ENCODE measurements at places on chromosomes 3 and 15.

DNA sequence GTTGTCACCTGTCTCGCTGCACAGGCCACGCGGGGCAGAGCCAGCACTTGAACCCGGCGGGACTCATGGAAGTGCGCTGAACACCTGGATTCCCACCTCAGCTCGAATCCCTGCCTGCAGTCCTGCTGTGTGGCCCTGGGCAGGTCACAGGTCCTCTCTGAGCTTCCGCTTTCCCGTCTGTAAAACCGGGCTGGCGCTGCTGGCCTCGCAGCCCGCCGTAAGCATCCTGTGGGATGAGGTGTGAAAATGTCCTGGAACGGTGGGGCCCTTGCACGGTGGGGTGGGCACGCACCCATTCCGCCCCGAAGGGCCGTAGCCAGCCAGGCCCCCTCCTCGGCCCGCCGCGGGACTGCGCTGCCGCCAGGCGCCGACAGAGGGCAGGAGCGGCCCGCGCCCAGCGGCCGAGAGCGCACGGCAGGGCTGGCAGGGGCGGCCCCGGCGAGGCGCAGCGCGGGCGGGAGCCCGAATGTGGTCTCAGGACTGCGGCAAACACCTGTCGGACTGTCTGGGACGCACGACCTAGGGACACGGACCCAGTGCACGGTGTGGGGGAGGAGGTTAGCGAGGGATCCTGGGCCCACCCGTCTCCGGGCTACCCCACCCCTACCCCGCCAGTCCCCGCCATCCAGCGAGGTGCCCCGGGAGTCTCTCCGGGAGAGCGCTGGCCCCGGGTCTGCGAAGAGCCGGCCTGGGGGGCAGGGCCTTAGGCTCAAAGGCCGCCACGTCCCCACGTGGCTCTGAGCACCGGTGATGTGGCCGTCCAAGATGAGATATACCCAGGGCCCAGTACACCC is 40.4 kb downstream of the DNAJB8 start:
- DNase-seq = peak; percentile 56

- DNase-seq = no peak
Observed at GRCh38 chr3:43670635-43671522, 19.9 kb upstream of the ABHD5 start.

DNA sequence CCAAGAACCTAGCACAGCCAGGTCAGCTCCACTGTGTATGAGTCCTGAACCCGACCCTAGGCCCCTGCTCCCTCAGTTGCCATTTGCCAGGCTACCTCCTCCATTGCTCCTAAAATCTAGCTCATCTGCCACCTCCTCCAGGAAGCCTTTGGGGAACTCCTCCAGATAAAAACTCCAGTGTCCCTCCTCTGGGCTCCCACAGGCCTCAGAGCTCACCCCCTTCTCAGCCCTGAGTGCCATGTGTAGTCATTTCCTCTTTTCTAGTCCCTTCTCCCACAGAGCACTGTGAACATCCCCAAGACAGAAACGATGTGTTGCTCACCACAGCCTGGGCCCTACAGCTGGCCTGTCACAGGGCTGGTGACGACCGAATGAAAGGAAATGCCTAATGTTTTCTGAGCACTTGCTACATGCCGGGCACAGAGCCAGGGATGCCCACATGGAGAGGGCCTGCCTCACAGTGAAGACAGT is 61.0 kb downstream of the IQSEC1 start:
- no peak for DNase-seq

GRCh38 chr3:52507359-52507758 is 12.2 kb downstream of the STAB1 start:
- no peak for DNase-seq

- no peak for DNase-seq
Observed at GRCh38 chr3:45381168-45381852, 7.1 kb upstream of the LARS2 start.

- DNase-seq = peak; percentile 49
Observed at GRCh38 chr3:55322638-55323037, 164.5 kb downstream of the WNT5A start.

DNA sequence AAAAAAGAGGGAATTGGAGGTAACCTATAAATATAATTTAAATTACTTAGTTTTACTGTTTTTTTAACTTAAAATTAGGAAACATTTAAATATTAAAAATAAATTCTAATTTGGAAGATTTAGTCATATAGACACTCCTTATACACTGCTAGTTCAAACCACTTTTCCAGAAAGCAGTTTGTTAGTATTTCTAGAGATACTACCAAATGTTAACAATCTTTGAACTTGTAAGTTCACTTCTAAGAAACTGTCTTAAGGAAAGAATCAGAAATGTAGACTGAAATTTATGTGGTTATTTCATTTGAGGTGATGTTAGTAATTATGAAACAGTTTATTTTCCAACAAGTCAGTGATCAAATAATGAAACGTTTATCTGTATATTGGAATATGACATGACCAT is 22.7 kb downstream of the CTDSPL2 start:
- DNase-seq = no peak

- DNase-seq = no peak
Observed at GRCh38 chr3:139506766-139507165, 30.4 kb upstream of the RBP2 start.

GRCh38 chr15:48500595-48500994 is 144.9 kb downstream of the FBN1 start:
- no peak for DNase-seq

DNA sequence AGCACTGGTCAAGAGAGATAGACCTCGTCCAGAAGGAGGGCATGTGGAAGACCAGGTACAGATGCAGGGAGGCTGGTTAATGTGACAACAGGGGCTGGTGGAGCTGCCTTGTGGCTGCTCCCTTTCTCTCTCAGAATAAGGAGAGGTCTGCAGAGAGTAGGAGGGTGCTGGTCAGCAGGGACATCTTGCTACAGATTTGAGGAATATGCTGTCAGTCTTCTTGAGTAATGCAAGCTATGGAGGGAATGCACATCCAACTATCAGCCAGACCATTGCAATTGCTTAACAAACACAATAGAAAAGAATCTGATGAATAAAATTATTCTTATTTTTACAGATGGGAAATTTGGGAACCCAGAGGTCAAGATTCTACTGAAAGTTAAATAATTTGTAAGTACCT is 20.3 kb upstream of the SIAH2 start:
- no peak for DNase-seq

GRCh38 chr15:29051422-29051821 is 165.6 kb downstream of the APBA2 start:
- no peak for DNase-seq

DNA sequence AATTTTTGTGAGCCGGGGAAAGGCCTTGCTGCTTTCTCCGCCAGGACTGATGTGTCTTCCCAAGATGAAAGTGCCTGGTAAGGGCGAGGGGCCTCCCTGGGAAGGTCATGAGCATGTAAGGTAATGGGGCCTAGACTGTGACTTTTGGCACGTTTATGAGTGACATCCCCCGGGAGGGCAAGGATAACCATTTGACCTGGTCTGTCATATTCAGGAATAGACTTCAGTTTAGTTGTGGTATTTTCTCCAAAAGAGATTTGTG is 631 bp upstream of the CNBP start:
- DNase-seq = no peak

DNA sequence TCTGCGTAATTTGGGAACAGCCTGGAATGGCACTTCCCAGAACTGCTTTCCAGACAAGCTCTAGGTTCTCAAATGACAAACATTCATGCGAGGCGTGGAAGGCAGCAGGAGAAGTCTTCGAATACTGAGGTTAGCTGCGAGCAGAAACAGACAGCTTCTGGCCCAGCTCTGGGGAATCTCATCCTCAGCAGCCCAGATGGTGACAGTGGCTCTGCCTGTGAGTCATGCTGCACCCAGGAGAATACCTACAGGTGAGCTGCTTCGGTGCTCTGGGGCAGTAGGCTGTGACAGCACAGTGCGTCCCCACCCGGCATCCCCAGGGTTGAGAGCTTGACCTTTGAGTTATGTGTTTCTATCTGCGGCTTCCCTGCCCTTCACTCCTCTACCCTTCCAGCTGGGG is 258.6 kb downstream of the KLF13 start:
- DNase-seq = no peak

- no peak for DNase-seq
Observed at GRCh38 chr15:38201714-38202113, 50.9 kb upstream of the SPRED1 start.

DNA sequence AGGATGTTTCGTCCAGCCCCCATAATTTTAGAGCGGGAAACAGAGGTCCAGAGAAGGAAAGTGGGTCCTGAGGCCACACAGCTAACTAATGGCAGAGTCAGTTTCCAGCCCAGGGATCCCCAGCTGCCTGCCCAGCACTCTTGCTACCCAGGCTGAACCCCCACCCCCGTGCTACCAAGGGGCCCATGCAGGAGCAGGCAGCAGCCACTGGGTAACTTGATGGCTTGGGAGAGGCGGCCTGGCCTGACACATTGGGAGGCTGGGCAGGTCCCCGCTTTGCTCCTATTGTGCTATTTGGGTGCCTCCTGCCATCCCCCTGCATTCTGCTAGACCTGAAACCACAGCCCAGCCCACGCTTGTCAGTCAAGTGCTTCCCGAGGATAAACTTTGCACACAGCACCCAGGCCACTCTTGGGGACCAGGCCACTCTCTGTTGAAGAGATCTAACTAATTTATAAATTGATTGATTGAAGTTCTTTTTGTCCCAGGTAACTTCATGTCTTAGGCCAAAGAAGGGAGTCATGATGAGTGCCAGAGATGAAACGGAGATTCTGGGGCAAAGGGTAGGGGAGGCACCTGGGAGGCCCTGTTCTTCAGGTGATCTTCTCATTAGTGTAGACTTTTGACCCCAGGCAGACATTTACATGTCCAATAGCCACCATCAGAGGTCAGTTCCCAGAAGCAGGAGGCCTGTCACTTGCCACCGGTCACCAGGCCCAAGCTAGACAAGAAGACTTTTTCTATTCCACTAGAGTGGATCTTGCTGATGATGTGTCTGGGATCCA is 7.0 kb downstream of the PAK6 start:
- DNase-seq = no peak

DNA sequence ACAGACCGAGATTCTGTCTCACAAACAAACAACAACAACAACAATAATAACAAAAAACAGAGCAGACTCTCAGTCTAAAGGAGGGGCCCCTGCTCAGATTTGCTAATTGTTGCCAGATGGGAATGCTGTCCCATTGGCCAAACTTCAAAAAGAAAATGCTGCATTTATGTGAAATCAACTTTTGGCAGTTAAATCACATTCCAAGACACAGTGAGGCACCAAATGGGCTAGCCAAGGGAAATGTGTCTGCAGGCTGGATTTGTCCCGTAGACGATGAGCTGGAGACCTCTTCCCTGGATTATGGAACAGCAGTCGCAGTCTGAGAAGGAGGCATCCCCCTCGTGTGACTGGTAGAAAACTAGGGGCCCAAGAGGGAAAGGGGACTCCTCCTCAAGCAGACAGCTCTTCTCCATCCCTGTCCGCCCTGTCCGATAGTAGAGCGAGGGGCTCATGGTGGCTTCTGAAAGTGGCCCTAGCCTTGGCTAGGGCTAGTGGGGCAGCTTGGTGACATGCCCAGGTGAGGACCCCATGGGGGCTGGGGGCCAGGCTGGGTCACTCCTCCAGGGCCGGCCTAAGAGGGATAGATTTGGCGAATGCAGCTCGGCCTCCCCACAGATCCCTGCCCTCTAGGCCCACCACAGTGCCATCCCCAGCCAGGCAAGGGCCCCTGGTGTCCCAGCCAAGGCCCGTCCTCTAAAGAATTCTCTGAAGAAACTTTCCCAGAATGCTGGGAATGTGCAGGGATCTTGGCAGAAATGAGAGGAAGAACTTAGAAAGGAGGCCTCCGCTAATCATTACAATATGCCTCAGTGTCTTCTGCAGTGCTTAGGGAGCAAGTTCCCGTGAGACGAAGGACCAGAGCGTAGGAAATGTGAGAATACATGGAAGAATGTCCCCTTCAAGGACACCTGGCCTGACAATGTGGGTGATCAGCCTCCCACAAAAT is 2.0 kb downstream of the SLC22A14 start:
- DNase-seq = no peak

DNA sequence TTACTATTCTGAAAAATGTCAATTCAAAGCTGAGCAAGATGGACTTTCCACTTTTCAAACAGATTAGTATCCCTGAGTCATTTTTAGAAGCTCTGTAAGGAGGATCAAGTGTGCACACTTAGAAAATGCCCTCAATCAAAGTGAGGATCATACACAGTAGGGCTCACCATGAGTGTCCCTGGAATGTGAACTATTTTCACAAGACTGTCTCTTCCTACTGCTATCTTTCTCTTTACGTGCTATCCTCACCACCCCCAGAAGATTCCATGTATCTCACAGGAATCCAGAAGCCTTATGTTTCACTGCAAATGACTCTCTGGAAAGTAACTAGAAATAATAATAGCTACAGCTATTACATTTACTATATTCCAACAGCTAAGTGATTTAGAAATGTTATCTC is 349.9 kb upstream of the TGFBR2 start:
- DNase-seq = no peak

DNA sequence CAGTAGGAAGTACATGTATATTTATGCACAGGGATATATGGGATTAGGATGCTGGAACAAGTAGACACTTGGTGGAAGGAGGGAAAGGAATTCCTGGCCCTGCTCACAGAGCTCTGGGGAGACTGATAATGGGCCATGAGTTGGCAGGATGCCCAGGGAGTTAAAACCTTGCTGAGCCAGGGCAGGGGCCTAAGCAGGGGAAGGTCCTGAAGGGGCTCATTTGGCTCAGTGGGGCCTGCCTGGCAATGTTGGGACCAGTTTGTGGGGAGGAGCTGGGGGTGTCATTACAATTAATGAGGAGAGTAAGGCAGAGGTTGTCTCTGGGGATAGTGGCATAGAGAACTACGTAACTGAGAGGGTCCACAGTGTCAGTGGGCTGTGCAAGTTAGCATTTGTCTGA is 124.2 kb upstream of the ADPGK start:
- peak; percentile 28 for DNase-seq
